RWPE2 (cell line): ENCODE measurements at places on chromosomes 1 and 21.

GRCh38 chr1:41682845-41683625 lies 198.6 kb upstream of the EDN2 start:
- DNase-seq = no peak

DNA sequence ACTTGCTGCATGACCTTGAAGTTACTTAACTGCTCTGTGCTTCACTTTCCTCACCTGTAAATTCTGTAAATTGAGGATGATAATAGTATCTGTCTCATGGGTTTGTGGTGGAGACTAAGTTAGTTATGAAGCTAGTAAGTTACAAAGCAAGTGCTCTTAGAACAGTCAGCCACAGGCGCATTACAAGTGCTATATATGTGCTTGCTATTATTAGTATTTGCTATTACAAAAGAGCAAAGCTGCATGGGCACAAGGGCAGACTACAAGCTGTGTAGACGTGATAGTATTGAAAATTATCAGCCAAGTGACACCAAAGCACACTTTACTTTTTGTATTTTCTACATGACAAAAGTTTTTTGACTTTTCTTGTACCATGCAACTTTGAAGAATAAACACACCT lies 150.9 kb upstream of the CTTNBP2NL start:
- no peak for DNase-seq

- no peak for DNase-seq
Observed at GRCh38 chr1:8663090-8663802, 154.2 kb downstream of the RERE start.

DNA sequence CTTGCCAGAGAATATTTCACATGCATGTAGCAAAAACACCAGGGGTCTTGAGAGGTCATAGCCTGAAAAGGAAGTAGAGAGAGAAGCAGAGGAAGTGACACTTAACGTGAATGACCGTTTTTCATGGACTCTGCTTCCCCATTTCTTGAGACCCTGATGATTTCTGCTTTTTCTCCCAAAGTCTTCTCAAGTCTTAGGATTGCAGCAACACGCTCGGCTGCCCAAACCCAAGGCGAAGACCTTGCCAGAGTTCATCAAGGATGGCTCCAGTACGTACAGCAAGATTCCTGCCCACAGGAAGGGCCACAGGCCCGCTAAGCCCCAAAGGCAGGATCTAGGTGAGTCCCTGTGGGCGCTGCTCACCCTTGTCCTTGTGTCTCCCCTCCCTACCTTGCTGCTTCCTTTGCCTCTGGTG lies 12.8 kb downstream of the THEMIS2 start:
- no peak for DNase-seq

DNA sequence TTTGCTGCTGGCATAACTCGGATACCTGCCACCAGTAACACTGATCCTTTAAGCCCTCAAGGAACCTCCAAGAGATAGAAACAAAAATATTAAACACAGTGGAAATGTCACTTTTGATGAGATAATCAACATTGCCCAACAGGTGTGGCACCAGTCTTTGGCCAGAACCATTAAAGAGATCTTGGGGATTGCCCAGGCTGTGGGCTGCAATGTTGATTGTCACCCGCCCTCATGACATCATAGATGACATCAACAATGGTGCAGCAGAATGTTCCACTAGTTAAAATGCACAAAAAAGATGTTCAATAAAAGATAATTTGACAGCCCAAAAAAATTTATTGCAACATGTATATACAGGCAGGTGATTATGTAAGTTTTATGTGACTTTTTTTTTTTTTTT lies 20.2 kb upstream of the ZMYM1 start:
- no peak for DNase-seq

DNA sequence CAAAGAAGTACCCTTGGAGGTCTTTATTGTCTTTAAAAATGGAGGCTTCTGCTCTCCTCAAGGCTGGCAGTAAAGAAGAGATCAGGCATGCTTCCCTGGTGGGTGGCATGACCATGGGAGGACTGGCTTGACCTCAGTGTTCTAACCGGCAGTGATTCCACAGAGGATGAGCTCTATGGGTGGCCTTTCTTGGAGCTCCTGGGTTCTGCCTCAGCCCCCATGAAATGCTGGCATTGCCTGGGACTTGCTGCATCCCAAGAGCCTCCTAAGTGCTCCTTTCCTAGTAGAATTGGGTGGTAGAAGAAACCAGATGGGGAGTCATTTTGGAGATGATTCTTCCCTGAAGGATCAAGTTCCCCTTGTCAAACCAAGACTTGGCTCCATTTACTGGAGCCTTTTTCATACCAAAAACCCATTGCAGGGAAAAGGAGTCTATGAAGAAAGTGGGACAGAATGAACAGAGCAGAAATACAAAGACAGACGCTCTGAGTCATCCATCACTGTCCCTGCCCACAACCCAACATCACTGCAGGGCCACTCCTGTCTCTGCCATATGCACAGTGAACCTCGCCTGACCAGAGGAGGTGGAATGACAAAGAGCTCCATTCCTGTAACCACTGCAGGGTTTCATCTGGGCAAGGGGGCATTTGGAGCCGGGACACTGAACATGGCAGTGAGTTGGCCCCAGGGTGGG lies 42.4 kb downstream of the RIMS3 start:
- DNase-seq = no peak

DNA sequence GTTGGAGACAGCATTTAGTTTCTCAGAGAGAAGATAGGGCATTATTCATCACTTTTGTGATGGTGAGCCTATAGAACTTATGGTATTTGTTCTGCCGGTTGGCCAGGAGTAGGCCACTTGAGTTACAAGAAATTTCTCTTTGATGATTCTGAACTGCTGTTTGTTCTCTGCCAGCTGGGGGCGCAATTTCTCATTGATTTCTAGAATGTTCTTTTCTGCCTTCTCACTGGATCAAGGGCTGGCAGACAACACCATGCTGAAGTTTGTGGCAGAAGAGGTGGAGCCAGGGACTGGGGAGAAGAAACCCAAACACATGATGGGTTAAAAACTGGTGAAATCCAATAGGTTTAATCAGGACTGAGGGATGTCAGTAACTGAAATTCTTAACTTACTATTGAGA lies 360.6 kb downstream of the FAM72C start:
- no peak for DNase-seq

GRCh38 chr1:150410582-150411101 lies 46.7 kb downstream of the RPRD2 start:
- DNase-seq = no peak

DNA sequence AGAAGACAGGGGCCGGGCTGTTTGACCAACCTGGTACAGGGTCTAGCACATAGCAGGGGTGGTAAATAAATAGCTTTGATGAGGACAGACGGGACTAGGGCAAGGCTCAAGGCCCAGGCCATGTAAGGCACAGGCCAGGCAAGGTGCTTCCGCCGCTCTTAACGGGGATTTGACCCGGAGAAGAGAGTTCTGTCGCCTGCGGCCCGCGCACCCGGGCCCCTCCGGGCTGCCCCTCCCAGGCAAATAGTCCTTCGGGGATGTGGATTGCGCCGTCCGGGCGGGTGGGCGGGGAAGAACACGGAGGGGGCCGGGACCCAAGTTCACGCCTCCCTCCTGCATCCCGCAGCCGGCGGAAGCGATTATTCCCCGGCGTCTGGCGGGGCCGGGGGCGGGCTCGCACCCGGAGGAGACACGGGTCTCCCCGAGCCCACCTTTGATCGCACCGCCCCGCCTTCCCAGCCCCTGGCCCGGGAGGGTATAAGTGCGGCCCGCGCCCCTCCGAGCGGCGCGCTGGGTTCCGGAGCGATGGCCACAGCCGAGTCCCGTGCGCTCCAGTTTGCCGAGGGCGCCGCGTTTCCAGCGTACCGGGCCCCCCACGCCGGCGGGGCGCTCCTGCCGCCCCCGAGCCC lies at the start of gene MIXL1:
Gene MIXL1 (plus strand): TSS at position 508 of the 629 bp plus-strand sequence. CDS start 18 bp downstream, at position 526.
- DNase-seq = no peak

DNA sequence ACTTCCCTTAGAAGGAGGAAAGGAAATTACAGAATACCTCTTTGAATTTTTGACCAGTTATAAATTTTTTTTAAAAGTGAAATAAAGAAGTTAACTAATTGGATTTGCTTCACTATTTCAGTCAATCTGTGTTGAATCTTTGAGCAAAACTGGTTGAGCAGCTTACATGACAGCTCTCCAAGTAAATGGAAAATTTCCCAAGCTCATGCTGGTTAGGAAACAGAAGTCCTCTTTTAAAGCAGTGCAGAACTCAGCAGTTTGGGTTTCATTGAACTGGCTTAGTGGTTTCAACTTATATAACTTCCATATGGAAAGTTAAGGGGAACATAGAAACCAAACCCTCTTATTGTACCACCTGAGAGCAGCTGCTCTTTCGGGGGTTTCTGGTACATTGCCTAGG lies 250.5 kb downstream of the PDE4B start:
- no peak for DNase-seq

DNA sequence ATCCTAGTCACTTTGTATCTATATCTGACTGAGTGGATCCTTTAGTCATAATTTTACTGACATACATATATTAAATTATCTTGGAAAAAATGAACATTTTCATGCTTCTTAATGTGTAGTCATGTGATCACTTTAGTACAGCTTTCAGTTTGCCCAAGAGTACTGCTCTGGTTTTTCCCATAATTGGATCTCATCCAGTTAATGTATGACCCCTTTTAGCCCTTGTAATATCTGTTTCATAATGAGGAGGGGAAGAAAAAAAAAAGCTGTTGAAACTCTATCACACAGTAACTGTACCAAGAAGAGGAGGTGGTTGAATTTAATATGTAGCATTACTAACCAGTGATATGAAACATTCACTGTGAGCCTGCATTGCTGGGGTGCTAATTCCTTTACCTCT lies 328.7 kb downstream of the PTPRC start:
- no peak for DNase-seq

DNA sequence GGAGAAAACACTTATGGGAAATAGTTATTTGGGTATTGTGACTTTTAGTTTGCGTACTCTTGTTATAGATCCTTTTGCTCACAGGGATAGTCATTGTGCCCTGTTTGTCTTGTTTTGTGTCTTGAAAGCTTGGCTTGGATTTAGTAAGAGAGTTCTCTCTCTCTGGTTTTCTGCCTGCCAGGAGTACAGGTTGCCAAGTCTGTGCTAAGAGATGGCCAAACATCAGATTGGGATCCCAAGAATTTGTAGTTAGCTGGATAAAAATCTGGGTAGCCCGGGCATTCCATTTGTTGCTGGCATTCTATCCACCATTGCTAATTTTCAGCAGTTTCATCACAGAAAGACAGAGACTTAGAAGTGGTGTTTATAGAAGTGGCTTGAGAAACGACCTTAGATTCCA lies 222.2 kb downstream of the NRIP1 start:
- no peak for DNase-seq

DNA sequence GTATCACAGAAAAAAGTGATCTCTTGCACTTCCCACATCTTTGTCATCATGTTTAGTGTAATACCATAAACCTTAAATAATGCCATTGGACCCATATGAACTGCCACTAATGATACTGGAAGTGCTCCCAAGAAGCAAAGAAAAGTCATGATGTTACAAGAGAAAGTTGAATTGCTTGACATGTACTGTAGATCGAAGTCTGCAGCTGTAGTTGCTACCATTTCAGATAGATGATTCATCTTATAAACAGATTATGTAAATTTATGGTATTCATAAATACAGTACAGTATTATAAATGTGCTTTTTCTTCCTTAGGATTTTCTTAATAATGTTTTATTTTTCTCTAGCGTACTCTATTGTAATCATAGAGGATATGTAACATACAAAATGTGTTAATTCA lies 30.1 kb upstream of the LAMC2 start:
- no peak for DNase-seq

- DNase-seq = no peak
Observed at GRCh38 chr1:241717975-241718374, 65.9 kb downstream of the WDR64 start.

GRCh38 chr1:214573386-214574318 lies 22.2 kb upstream of the PTPN14 start:
- DNase-seq = no peak

DNA sequence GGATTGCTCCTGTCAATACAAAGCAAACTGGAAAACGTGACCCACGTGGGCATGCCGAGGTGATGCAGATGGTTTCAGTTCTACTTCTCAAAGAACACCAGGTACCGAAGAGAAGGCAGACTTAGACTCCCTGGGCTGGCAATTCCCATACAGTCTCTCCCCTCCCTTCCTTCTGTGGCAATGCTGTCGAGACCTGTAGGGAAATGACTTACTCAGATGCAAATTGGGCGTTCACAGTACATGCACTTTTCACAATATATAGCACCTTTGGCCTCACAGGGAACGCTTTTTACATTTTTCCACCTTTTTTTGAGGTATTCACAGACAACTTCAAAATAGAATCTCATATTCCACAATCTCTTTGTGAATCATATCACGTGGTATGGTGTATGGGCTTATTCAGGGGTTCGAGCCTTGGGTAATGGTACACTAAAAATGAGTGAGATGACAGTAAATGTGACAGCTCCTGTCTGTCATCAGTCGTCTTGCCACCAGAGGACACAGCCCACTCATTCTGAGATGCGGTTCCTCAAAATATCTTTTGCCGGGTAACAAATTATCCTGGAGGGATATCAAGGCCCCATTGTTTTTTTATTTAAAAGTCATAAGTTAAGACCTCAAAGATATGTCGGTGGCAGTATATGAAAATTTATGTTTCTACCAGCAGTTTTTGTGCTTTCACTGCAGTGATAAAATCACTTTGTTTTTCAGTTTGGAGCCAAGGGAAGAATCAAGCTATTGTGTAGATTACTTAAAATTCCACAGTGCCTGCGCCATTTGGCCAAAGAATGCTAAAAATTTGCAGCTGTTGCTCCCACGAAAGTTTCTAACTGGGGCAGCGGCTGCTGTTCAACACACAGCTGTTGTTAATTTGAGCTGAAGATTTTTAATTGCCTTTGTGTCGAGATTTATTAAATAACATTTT lies 168.4 kb downstream of the ZZZ3 start:
- no peak for DNase-seq

DNA sequence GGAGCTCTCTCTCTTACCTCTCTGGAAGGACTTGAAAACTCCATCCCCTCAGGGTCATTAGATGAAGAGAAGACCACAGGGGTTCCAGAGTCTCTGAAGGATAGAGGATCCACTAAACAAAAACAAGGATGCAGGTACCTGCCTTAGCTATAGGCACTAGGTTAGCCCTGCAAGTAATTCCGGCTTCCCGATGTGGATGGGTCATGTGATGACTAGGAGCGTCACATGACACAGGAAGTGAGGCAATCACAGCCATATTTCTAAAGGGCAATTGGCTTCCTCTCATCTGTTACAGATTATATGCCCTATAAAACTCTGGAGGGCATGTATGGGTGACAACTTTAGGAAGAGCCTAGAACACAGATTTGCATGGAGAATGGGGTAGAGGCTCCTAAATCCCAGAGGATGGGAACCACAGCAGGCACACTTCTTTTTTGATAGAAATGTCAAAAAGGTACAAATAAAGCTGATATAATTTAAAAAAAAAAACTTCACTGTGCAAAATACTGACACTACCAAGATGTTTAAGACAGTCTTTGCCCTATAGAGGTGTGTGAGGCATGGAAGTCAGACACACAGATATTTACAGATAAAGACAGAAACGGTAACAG lies 14.1 kb downstream of the ENTREP3 start:
- DNase-seq = no peak

- DNase-seq = no peak
Observed at GRCh38 chr1:28913786-28914227, 562 bp upstream of the EPB41 start.
